MV-4-11 (cell line): ENCODE measurements at places on chromosomes 1 and 21.

DNA sequence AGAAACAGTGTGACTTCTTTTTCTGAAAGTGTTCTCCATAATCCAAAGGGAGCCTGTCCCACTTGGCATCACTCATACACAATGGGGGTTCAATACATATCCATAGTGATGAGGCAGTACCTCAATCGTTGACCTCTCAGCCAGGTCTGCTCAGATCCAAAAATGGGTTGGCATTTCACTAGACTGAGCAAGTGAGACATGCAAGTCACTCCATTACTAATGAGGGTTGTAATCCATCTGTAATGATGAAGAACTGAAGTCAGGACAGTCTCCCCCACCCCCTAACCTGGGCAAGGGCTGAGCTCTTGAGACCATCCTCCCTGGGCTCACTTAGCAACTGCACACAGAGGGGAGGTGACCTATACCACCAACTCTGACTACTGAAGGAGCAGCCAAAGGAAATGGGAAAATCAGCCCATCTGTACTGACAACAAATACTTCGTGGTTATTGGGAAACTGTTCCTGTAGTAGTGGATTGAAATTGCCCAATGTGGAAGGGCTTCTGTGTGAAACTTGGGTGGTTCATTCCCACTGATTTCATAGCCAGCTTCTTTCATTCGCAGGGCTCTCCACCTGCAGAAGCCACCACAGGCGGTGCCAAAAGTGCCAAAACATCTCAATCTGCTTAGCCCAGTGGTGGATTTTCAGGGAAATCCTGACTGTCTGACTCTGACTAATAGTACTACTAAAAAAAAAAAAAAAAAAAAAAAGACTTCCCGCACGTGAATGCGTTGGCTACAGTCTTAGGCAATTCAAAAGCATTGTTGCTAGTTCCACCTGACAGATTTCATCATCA, 5.0 kb downstream of the NGF start:
- DNase-seq: peak; percentile 73

DNA sequence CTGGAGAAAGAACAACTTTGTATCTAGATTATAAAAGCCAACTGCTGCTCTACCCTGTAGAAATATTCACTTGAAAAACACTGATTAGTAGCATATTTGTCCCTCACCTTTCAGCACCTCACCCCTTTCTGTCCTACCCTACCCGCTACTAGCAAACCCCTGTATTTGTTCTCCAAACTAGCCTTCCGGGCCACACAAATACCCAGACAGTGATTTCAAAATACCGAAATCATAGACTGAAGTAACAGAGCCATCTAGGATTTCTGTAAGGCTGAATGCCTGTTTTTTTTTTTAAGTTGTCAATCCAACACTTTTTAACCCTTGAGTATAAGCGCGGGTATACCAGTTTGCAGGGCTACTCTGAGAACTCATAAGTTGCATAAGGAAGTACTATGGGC, 398 bp upstream of the DPT start:
- no peak for DNase-seq

GRCh38 chr1:192546596-192547190, 28.9 kb upstream of the RGS1 start:
- DNase-seq: no peak

- DNase-seq: no peak
These were observed 209.6 kb upstream of the HOOK1 start for GRCh38 chr1:59605184-59605583.

GRCh38 chr1:197393105-197393504, 125.1 kb downstream of the CRB1 start:
- no peak for DNase-seq

DNA sequence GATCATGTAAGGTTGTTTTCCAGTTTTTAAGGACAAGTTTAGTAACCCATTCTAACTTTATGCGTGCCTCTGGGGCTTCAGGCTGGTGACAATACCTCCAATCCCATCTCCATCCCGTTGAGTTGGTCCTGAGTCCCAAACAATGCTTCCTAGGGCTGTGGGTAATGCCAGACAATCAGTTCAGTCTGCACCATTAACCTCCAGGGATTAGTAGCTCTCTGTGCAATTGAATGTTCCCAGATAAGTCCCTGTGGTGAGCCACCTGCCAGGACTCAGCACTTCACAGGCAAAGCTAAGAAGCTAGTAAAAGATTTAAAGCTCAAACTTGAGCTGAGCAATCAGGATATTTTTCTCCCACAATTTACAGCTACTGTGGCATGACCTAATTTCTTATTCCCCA, 462.2 kb upstream of the PTBP2 start:
- DNase-seq: no peak

GRCh38 chr1:176994931-176995596, 169.4 kb downstream of the ASTN1 start:
- no peak for DNase-seq

GRCh38 chr1:99181892-99182291, 82.4 kb upstream of the PLPPR4 start:
- no peak for DNase-seq

GRCh38 chr1:42177541-42177981, 13.0 kb upstream of the GUCA2A start:
- DNase-seq: no peak

- DNase-seq: no peak
These were observed 4.4 kb downstream of the LCE2C start for GRCh38 chr1:152679459-152679858.

DNA sequence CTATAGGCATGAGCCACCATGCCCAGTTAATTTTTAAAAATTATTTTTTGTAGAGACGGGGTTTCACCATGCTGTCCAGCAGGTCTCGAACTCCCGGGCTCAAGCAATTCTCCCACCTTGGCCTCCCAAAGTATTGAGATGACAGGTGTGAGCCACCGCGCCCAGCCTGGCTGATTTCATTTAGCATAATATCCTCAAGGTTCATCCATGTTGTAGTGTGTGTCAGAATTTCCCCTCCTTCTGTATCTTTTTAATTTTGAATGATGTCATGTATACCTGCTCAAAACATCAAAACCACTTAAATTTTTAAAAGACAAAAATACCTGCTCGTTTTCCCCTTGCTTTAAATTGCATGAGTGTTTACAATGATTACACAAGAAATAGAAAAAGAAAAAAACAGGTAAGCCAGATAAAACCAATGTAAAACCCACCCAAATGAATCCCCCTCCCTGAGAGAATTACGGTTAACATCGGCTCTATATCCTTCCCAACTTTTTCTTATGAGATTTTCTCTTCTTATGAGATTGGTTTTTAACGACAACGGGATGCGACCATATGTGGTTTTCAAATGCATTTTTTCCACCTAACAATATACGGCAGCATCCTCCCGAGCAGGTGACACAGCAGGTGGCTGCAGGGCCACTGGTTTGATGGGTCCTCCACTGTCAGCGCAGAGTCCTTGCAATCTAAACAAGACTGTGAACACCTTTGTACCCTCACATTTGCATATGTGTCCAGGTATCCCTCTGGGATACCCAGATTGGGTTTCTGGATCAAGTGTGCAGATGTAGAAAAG, 22.1 kb downstream of the IFFO2 start:
- DNase-seq: no peak

DNA sequence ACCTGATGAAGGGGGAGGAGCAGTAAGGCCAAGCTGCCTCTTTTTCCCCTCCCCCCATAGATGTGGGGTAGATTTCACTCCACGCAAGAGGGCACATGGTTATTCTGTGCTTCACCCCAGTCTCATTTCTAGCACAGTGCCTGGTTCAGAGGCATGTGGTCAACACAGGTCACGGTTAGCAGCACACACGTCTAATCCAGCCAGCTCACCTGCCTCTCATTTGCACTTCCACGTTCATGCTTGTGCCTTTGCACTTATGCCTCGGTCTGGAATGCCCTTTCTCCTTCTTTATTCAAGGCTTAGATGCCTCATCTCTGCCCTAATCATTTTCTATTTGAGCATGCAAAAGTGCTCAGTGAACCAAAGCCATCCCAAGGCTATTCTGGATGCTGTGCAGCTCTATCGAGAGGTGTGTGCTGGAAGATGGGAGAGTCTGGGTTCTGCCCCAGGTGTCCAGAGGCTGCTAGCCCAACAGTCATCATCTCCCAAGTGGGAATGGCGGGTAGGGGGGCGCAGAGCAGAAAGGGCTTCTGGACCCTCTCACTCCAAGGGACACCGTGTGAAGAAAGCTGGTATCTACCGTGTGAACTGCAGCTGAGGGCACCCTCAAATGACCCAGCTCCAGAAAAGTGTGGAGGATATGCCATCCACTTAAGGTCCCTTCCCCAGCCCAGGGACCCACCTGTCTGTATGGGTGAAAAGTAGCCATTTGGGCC, 2.1 kb upstream of the A3GALT2 start:
- no peak for DNase-seq

GRCh38 chr1:93251966-93252365, 71.4 kb downstream of the CCDC18 start:
- no peak for DNase-seq

DNA sequence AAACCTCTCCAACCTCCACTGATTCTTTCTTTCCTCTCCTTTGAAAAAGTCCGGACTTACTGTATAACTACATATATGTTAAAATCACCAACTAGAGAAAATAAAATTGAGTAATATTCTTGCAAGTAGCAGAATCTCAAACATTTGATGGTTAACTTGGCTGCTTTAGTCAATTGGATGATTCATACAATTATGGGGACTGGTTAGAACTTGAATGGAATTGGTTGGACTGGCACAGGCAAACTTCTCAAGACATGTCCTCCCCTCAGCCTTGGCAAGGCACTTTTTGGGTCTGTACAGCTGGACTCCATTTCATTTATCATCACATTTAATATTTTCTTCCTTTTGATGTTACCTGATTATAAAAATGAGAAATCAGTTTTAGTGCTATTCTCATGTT, 6.5 kb downstream of the WLS start:
- DNase-seq: no peak

GRCh38 chr1:3530926-3531818, 76.7 kb downstream of the ARHGEF16 start:
- peak; percentile 70 for DNase-seq
